ENCODE measurements at places on chromosomes 1 and 21.

DNA sequence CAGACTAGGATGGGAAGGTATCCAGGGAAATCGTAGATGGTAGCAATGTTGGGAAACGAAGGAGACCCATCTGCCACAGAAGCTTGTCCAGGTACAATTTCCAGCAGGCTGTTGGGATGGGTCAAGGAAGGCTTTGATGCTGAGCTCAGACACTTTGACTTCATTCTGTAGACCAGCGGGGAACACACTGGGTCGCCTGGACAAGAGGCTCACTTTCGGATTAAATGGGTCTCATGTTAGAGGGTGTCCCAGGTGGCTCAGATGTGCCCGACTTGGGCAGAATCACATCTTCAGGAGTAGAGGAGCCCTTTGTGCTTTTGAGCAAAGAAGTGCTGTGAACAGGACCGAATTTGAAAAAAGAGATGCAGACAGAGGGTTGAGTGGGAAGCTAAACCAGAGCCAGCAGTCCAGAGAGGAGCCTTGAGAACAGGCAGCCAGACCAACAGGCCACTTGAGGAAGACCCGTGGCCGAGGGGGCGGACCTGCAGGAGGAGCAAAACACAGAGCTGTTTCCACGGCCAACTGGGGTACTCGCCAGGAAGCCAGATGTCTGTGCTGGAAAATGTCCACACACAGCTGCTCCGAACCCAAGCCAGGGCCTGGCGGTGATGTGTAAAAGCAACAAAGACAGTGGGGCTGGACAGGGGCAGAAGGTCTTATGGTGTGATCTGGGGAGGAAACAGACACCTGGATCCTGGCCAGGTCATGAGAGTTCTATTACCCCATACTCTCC is 146.9 kb downstream of the AJAP1 start:
- DNase-seq: no peak

- no peak for DNase-seq
These were observed 85.0 kb downstream of the NUF2 start for GRCh38 chr1:163406772-163407171.

DNA sequence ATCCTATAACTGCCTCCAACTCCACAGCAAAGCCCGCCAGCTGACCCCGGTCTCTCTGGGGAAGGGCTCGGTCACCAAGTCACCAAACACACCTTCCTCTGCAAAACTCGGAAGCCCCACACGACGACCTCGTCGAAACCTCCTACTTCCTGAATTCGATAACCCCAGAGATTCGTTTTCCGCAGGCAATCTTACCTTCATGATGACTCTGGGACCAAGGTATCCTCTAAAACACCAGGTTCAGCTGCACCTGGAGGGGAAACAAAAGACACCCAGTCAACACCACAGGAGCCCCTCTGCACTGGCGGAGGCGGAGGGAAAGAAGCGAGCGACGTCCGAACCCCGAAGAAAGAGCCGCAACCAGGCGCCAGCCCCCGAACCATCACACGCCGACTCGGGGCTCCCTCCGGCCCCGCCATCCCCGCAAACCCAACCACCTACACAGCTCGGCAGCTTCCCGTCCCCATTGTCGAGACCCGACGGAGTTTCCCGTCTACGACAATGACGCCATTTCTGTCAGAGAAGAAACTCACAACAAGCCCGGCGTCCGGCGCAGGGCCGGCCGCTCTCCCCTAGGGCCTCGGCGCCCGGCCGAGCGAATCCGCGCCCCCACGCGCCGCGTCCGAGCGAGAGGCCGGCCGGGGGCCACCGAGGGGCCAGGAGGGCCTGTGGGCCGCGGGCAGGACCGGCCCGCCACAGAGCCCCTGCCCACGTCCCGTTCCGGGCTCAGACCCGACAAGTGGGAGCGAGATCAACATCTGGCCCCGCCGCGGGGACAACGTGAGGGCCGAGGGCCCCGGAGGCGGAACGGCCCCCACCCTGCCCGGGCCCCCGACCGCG is 1.0 kb downstream of the ARID4B start:
- peak; percentile 76 for DNase-seq

GRCh38 chr1:54046671-54047383 is 6.2 kb downstream of the TMEM59 start:
- no peak for DNase-seq

GRCh38 chr1:87965193-87965592 is 636.5 kb downstream of the LMO4 start:
- no peak for DNase-seq

- DNase-seq: no peak
These were observed 930.5 kb downstream of the ADGRL2 start for GRCh38 chr1:82731216-82731615.

DNA sequence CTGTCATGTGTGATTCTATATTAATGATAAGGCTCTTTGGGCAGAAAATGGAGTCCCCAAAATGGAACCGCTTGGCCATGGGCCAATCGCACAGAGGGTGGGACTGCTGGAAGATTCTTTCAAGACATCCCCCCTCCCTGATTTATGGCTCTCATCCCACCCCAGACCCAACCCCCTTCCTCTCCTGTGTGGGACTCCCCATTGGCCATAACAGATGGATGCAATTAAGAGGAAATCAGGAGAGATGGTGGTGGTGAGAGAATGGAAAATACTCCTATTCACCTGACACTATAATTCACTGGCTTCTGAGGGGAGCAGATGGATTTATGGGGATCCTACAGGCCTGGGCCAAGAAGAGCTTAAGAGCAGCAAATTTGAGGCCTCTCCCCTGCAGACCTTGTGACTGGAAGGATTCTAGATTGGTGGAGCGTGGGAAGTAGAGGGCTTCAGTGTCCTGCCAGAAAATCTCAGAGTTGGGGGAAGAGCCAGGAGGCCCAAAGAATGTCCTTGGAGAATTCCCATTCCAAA is 1.7 kb downstream of the IGFN1 start:
- DNase-seq: no peak

DNA sequence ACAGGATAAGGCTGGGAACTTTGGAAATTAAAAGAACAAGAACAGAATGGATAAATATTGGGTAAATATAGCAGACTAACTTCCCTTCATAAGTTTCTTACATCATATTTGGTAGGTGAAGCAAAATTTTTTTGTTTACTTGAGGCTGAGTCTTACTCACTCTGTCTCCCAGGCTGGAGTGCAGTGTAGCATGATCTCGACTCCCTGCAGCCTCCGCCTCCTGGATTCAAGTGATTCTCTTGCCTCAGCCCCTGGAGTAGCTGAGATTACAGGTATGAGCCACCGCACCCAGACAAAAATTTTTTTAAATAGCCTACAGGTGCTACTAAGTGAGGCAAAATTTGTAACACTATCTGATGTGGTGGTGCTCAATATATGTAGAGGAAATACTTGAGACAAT is 50.7 kb downstream of the TM2D1 start:
- DNase-seq: no peak

- no peak for DNase-seq
These were observed 18.5 kb upstream of the LRRC53 start for GRCh38 chr1:74530892-74531291.

GRCh38 chr21:45125357-45125756 is 51.0 kb downstream of the ADARB1 start:
- DNase-seq: no peak

DNA sequence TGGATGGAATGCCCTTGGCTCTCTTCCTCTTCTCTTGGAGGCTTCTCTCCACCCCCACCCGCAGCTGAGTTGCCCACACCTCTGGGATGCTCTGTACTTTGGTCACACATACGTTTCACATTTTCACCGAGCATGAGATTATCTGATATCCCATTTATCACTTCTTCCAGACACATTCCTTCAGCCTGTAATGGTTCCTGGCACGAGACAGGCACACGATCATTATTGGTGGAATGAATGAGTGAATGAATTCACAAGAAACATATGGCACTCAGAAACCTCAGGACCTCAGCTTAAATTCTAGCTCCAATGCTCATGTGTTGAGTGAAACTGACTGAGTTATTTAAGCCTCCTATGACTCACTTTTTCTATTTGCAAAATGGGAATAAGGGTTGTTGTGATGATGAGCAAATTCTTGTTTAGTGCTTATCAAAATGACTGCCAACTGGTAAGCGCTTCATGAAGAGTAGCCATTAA is 242.7 kb upstream of the JUN start:
- DNase-seq: no peak

DNA sequence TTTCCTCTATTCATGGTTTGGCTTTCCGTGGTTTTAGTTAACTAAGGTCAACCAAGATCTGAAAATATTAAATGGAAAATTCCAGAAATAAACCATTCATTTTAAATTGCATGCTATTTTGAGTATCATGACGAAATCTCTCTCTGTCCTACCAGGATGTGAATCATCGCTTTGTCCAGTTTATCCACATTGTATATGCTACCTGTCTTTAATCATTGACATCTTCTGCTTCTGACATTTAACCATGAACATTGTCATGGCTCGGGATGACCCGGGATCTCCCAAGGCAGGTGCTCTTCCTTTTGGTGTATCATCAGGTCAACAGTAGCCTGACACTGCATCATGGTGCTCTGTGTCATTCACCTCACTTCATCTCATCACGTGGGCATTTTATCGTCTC is 125.5 kb upstream of the HNRNPU start:
- DNase-seq: no peak

- no peak for DNase-seq
These were observed 1.5 kb downstream of the TTC34 start for GRCh38 chr1:2799811-2800663.

DNA sequence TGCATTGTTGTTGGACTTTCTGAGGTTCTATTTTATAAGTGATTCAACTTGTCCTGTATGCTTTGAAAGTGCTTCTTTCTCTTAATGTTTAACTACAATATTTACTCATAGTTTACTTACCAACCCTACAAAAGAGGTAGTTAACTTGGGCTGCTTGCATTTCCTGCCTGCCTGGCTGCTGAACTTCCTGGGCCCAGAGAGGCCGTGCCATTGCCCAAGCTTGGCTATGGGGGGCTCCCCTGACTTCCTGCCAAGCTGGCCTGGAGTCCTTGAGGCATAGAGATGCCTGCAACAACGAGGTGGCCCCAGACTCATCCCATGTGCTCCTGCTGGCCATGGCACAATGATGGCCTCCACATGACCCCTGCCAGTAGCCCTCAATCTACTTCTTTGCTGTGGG is 361.6 kb upstream of the PLD5 start:
- no peak for DNase-seq

- no peak for DNase-seq
These were observed 5.3 kb downstream of the CHD1L start for GRCh38 chr1:147247656-147248238.

DNA sequence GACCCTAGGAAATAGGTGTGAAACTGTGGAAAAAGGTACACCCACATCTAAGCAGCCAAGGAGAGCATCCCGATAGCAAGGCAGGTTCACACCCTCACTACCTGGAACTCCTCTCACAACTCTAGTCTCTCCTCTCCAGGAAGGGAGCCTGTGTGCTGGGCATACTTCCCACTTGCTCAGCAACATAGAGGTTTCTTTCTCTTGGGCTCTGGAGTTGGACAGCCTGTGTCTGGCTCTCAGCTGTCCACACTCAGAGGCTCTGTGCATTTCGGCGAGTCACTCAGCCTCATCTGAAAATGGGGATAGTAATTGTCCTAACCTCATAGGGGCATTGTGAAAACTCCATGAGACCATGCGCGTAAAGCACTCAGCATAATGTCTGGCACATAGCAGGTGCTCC is 29.6 kb upstream of the VWA5B1 start:
- no peak for DNase-seq

DNA sequence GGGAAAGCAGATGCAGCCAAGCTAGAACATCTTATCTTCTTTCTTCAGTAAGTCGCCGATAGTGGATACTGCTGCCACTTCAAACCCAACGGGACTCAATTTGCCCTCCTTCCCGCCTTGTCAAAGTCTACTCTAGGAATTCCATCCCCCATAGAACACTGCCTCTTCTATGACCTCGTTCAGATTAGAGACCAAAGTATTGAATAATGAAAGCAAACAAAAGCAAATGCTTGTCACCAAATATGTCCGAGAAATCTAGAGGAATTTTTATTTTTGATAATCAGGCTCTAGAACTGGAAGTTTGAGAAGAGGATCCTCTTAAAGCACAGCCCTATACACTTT is 853 bp upstream of the RRAGC start:
- DNase-seq: no peak

- no peak for DNase-seq
These were observed 643 bp downstream of the NRAS start for GRCh38 chr1:114715952-114716303.

DNA sequence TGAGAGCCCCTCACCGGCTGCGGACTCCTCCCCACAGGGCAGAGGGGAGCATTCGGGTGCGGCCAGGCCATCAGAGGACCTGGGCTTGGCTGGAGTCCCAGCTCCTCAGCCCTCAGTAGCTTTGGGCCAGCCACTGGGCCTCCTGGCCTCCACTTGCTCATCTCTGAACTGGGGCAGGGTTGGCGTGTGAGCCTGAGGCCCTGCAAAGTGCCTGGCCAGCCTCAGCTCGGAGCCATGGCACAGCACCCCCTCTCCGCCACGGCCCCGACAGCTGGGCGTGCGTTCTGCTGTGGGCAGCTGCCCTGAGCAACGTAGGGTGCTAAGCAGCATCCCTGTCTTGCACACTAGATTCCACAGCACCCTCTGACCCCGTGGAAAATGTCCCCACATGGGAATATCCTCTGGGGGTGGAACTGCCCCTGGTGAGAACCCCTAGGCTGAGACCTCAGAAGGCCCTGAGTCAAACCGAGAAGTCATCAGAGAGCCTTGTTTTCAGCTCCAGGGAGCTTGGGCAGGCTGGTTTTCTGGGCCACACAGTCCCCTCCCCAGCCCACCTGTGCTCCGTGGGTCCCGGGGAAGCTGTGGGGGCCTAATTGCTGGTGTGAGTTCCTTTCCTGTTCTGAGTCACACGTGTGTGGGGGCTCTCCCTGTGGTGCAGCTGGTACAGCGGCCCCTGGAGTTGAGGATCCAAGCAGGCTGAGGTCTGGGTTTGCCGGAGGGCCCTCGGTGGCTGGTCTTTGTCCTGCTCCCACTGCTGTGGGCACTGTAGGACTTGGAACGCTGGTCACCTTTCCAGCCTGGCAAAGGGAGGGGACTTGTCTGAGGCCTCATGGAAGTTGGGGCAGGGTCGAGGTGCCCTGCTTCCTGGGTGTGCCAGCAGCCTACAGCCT is 24.5 kb downstream of the TP73 start:
- no peak for DNase-seq

DNA sequence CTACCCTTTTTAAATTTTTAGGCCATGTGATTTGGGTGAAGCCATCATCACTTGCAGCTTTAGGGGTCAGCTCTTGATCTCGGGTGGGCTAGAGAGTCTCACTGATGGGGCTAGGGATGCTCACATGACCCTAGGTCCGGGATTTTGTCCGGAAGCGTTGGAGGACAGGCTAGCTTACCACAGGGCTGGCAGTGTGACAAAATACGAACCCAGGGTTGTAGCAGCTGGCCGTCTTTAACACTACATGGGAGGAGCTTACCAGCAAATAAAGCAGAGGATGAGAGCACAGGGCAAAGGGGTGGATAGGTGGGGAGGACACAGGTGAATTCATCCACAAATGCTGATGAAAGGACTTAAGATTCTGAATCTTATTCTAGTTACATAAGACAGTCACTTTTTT is 21.9 kb downstream of the GPR161 start:
- no peak for DNase-seq

- no peak for DNase-seq
These were observed 43.2 kb downstream of the PHACTR4 start for GRCh38 chr1:28412731-28413130.

GRCh38 chr1:46525253-46525983 is 26.0 kb downstream of the KNCN start:
- DNase-seq: no peak
